Glutamatergic neuron (in vitro differentiated cells): ENCODE measurements at places on chromosomes 7 and 10. TPM values are rescaled to one million over a fixed set of nuclear protein-coding genes. Genes with fewer than 3 reads are reported as not detected.

Gene ANKIB1
- total RNA-seq = 77.7 TPM

Gene NPC1L1
- total RNA-seq = not detected

Gene RSPH10B
- total RNA-seq = not detected

Gene FIS1
- 128 TPM for total RNA-seq

Gene SVOPL
- not detected for total RNA-seq

Gene CTNNA3
- total RNA-seq = 3.3 TPM

Gene FGL2
- not detected for total RNA-seq

Gene USP6NL
- total RNA-seq = 13.3 TPM
